ENCODE measurements at places on chromosomes 11 and 22.

DNA sequence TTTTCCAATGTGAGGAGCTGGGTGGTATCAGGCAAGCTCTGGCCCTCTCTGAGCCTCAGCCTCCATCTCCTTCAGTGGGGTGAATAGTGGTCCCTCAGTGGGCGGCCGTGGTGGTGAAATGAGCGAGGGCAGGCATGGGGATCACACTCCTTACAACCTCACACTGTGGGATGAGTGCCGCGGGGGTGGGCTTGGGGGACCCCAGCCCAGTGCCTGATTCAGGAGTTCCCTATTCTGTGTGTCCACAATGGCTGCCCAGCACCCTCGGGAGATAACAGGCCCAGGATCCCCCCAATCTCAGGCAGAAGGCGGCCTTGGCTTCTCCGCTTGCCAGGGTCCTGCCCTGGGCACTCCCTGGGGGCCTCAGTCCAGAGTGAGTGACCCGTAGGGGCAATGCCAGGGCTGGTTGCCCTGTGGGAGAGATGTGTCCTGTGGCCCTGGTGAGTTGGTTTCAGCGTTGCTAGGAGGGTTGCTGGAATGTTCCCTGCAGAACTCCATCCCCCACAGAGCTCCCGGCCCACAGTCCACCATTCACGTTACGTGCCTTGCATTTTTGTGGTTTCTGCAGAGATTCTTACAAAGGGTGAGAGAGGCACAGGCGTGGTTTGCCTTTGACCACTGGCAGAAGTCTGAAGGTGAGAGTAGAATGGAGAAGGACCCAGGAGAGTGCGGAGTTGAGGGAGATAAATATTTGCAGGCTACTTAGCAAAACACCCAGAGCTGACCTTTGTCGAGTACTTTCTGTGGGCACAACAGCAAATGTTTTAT, 2.9 kb downstream of the ALDH3B1 start:
- no peak for DNase-seq

- DNase-seq: peak; percentile 66
Measured at GRCh38 chr11:65558002-65558929, at the start of gene LTBP3. Gene LTBP3 (minus strand): TSS chr11:65558359. CDS start chr11:65557959, 400 bp downstream.

DNA sequence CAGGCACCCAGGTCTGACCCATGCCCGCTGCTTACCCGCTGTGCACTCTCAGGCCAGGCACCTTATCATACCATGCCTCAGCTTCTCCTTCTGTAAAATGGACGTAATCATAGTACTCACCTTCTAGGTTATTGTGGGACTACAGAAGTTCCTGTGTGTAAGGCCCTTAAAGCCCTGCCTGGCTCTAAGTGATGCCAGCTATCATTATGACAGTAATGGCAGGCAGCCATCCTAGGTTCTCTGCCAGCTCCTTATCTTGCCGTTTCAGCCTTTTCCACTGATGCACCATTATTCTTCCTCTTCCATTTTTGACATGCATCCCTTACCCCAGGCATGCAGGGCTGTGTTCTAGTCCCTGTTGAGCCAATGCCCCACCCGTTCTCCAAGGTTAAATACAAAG, 57.9 kb downstream of the DBX1 start:
- no peak for DNase-seq

GRCh38 chr22:29339381-29340235, 24.1 kb upstream of the RASL10A start:
- no peak for DNase-seq

GRCh38 chr11:11320825-11321224, 32.2 kb downstream of the CSNK2A3 start:
- no peak for DNase-seq

DNA sequence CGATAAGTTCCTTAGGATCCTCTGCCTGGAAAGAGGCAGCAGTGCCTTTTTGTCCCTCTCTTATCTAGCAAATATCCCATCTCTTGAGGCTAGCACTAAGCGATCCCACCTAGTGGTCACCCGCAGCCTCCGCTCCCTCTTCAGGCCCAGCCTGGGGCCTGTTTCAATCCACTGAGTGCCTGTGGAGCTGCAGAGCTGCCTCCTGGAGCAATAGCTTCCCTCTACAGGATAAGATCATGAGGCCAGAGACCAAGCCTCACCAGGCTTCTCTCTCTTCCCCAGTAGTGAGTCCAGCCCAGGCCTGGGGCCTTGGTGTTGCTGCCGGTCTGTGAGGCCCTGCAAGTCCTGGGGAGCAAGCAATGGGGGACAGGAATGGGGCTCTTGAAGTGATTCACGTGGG, 65.8 kb downstream of the SLC22A12 start:
- DNase-seq: no peak

DNA sequence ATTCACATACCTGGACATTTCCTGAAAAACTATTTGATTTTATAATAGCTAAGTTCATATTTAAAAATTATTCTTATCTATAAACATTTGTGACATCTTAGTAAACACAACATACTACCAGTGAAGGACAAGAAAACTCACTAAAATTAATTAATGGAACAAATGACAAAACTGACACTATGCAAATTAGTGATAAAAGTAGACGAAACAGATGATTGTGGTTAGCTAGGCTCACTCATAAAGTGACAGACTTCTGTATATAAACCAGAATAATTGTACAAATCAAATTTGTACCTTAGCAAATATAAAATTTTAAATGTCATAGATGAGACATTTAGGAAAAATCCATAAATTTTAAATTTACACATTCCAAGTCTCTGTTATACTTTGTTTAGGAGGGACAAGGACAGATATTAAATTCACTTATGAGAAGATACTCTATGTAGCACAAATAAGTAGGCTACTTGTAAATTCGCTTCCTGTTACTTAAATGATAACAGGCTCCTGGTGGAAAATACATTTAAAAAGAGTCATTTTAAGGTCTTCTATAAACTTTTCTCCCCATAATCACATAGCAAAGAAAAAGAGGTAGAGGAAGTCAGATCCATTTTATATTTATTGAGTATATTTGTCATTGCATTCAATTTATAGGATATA, 81.2 kb downstream of the KIF18A start:
- DNase-seq: no peak

GRCh38 chr11:101126551-101127196, 2.9 kb downstream of the PGR start:
- DNase-seq: no peak

GRCh38 chr22:30252411-30253204, 6.0 kb upstream of the LIF start:
- peak; percentile 53 for DNase-seq

GRCh38 chr11:107549253-107549953, 16.1 kb downstream of the ALKBH8 start:
- DNase-seq: peak; percentile 7

DNA sequence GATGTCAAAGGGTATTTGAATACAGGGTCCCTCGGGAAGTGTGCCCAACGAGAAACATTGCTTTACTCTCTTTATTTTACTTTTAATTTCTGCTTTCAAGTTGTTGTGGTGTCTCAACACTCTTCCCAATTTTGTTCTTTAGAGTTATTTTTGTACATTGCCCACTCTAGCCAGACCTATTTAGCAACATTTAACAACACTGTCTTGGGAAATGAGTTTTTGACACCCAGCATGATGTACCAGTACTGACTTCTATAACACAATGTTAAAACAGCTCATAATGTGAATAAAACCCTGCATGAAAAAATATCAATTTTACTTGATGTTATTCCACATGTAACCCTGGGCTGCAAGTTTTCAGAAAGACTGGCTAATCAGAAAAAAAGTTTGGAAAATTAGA, 350.2 kb upstream of the PITPNB start:
- no peak for DNase-seq

DNA sequence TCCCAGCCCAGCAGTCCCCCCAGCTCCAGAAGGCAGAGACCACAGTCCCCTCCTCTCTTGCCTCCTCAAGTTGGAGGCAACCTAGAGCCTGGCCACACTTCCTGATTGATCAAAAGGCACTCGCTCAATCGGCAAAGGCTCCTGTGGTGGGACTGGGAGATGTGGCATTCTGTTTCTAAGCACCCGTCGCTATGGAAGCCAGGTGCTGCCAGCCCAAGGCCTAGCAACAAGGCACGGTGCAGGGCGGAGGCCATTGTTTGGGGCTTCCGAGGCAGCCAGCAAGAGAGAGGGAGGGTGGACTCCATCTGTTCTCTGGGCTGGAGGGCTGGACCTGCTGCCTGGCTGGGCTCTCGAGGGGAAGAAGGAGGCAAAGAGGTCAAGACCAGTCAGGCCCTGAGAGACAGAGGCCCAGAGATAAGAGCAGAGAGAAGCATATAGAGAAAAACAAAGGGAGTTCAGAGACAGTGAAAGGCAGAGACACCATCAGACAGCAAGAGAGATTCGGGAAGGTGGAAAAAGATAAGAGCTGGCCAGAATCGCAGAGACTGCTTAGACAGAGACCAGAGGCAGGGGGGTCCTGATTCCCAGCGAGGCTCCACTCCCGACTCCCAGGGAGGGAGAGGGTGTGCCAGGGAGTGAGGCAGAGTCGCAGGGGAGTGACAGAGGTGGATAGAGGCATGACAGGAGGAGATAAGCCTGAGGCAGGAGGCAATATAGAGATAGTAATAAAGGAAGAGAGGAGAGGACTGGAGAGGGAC, 21.2 kb downstream of the PDE2A start:
- DNase-seq: no peak

GRCh38 chr22:37912171-37912570, 6.1 kb downstream of the MICALL1 start:
- no peak for DNase-seq

DNA sequence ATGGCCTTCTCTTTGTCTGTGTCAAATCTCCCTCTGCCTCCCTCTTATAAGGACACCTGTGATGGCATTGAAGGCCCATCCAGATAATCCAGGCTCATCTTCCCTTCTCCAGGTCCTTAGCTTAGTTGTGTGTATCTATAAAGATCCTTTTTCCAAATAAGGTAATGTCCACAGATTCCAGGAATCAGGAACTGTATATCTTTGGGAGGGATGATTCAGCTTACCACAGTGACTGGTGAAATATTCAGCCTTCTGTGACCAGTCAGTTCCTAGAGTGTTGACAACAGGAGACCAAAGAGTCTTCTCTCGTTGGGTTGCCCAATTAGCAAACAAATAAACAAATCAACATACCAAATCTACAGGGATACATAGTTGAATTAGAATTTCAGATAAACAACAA, 175.8 kb downstream of the MPPED1 start:
- no peak for DNase-seq

DNA sequence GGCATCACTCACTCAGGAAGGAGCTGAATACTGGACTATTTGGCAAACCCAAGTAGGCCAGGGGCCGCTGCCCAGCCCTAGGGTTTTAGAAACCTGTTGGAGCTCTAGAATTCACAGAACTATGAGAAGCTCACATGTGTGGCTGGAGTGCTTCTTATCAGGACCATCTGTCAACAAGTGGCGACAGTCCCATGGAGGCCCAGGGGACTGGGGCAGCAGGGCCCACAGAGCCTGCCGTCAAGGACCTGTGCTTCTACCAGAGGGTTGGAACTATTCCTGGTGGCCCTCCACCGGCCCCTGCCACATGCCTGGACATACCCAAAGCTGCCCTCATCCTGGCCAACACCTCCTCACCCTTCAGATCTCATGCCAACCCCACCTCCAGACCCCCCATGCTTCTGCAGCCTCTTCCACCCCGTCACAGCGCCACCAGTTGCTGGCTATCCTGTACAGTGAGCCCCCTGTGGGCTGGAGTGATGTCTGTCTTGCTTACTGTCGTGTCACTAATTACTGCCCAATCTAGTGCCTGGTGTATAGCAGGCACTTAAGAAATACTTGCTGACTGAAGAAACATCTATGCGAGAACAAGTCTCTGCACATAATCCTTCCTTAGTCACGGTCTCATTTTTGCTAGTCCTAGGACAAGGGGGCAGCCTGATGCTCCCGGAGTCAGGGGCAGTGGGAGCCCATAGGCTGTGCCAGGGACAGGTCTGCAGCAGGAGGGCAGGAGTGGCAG, 27.2 kb upstream of the RASL10A start:
- DNase-seq: no peak

DNA sequence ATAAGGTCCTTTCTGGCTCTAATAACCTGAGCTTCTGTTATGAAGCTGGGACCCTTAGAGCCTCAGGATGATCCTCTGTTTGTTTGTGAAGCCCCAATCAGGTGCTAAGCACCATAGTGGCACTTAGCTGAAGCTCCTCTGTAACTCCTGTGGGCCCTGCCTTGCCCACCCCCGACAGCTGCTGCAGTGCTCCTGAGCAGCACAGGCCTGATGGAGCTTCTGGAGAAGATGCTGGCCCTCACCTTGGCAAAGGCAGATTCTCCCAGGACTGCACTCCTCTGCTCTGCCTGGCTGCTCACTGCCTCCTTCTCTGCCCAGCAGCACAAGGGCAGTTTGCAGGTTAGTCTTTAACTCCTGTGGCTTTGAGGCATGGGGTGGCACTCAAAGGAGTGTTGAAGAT, 19.0 kb upstream of the CCDC134 start:
- DNase-seq: no peak

DNA sequence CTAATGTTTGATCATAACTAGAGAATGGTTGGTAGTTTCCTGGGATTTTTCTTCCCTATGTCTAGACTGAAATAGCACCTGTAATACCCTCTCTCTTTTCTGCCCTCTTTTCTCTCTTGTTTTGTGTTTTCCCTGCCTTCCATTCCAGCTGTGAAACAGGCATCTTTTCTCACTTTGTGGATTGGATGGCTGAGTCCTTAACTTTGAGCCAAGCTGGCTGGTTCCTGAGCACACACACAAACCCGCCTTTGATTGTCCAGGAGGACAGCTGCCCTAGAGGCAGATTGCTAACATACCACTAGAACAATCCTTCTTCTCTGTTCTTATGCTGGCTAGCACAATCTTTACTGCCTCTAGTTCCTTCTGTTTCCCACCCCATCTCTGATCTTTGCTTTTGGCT, 17.7 kb downstream of the CTNND1 start:
- DNase-seq: no peak

- DNase-seq: no peak
Measured at GRCh38 chr11:90476442-90477007, 253.7 kb upstream of the CHORDC1 start.

DNA sequence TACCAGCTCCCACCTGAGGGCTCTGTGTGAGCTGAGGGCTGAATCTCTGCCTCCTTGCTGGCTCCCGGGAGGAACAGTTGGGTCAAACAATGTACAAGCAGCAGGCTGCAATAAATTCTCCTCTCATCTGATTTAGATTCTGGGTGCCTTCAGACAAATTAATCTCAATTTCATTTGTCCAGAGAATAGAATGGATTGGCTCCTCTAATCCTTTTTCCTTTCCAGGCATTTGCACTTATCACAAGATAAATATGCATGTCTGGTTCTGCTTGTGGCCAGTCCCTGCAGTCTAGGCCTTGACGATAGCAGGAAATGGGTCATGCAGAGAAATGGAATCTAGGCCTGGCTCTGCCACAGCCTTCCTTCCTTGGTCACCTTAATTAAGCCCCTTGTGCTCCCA, 28.7 kb downstream of the UPB1 start:
- no peak for DNase-seq

DNA sequence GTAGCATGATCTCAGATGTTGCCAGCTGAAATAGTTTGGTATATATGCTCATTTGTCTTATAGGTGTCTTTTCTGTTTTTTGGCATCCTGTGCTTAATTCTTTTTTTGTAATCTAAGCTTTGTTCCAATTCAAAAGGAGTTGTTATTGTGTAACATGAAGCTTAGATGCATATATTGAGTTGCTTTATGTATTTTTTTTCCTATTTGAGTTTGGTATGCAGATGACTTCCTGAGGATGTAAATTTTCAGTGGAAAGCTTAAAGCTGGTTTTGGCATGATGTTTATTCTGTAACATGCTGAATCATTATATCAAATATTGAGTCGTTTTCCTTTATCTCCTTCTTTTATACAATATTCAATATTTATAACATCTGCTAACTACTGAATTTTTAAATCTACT, 69.4 kb downstream of the DDX10 start:
- no peak for DNase-seq

GRCh38 chr11:74754507-74755252, 6.0 kb downstream of the RNF169 start:
- DNase-seq: no peak

GRCh38 chr11:2909133-2909902, 19.9 kb downstream of the PHLDA2 start:
- no peak for DNase-seq

- no peak for DNase-seq
Measured at GRCh38 chr11:67056267-67057204, at the start of gene RHOD. Gene RHOD (plus strand): TSS chr11:67056847. CDS start chr11:67056903, 56 bp downstream.
